ENCODE measurements at places on chromosomes 1 and 21.

- no peak for DNase-seq
Measured at GRCh38 chr21:15895142-15896106, 165.6 kb downstream of the USP25 start.

- peak; percentile 79 for DNase-seq
Measured at GRCh38 chr1:155277902-155278688, 832 bp downstream of the HCN3 start.

DNA sequence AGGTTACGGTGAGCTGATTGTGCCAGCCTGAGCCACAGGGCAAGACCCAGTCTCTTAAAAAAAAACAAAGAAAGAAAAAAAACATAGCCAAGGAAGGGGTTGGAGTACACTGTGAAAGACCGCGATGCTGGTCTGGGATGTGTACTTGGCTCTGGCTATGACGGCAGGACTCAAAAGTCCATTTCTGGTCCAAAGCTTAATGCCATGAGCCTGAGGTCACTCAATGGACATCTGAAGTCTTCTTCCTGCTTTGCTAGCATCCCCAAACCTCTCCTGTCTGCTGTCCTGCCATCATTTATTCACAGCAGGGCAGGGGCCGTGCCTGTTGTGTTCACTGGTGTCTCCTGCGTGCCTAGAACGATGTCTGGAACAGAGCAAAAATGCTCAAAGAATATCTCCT, 1.5 kb upstream of the ARHGEF10L start:
- no peak for DNase-seq

DNA sequence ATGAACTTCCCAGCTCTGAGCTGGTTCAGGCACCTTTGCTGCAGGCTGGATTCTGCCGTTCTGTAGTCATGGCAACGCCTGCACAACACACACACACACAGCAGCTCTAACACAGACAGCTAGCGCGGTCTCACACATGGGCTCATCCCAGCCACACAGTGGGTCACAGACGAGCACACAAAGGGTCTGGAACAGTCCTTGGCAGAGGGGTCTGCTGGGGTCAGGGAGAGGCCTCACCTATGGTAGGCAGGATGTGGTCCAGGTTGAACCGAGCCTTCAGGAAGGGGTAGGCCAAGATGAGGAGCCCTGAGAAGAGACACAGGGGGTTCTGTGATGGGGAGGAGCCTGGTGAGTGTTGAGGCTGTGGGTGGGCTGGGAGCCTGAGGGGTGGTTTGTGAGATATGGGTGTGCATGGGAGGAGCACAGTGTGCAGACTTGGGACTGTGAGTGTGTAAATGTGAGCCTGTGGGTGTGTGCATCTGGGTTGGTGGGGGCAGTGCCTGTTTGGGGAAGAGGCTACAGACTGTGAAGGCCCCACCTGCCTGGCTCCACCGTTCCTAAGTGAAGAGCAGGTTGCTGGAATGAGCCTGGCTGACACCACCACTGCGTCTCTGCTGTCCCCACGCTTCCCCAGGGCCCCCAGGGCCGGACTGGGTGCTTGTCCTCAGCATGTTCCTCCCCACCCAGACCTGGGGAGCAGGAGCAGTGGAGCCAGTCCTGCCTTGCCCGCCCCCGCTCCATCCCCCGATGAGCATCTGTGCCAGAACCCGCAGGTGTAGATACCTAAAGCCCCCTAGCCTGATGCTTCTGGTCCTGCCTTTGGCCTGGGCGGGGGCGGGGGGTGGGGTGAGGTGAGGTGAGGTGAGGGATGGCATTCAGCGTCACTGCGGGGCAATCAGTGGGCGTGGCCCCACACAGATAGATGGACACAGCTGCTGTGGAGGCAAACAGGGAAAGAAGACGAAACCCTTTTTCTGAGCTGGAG, 1.5 kb downstream of the KNCN start:
- peak; percentile 15 for DNase-seq

GRCh38 chr1:193019442-193020026, 39.6 kb downstream of the UCHL5 start:
- peak; percentile 1 for DNase-seq

- DNase-seq: no peak
Measured at GRCh38 chr1:225418598-225418997, 9.2 kb downstream of the LBR start.

- peak; percentile 89 for DNase-seq
Measured at GRCh38 chr21:33801424-33802405, 113.9 kb downstream of the ATP5PO start.

GRCh38 chr1:39894884-39895495, 6.7 kb downstream of the MYCL start:
- DNase-seq: no peak

- no peak for DNase-seq
Measured at GRCh38 chr1:162088281-162088969, 18.9 kb downstream of the NOS1AP start.

- no peak for DNase-seq
Measured at GRCh38 chr1:161702250-161702649, 4.8 kb upstream of the FCRLA start.

GRCh38 chr1:39795651-39796050, 7.0 kb upstream of the BMP8B start:
- no peak for DNase-seq

DNA sequence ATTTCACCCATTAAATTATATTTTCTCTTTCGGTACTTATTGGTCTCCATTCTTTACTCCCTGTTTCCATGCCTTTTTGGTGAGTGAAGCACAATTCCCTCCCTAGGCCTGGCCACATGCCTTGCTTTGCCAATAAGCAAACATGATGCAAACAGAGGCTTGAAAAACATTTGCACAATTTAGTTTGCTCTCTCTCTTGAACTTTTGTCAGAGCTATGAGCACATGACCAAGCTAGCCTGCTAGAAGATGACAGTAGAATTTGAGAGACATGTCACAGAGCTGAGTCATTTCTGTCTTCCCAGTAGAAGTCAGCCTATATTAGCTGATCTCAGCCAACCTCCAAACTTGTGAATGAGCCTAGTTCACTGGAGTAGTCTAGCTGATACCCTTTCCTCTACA, 24.6 kb downstream of the ANGPTL3 start:
- no peak for DNase-seq

DNA sequence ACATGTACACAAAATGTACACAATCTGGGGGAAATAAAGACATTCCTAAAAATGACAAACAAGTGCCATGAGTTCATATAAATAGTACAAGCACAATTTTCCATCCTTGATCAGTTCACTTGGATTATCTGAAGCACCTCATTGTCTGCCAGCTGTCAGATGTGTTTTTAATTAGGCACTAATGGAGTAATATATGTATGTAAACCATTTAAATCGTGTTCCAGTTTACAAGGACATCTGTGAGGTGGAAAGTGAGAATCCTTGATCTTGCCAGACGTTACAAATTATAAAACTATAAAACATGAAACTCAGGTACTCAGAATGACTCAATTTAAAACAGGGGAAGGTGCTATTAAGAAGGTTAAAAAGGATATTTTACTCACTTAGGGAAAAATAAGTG, 1312.2 kb downstream of the PLA2G4A start:
- peak; percentile 42 for DNase-seq

DNA sequence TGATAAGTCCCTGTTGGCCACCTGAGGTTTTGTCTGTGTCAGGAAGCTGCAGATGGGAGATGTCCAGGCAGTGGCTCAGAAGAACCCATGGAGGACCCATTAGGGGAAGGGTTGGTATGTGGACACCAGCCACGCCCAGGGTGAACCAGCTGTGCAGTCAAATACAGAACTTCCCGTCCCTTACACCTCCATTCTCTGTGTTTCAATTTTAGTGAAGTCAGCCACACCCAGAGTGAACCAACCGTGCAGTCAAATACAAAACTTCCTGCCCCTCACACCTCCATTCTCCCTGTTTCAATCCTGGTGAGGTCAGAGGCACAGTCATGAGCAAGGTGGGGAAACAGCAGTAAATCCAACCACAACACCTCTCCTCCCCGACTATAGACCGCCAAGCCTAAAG, 27.4 kb downstream of the BACE2 start:
- no peak for DNase-seq

- no peak for DNase-seq
Measured at GRCh38 chr1:176211396-176212165, 4.5 kb upstream of the COP1 start.

DNA sequence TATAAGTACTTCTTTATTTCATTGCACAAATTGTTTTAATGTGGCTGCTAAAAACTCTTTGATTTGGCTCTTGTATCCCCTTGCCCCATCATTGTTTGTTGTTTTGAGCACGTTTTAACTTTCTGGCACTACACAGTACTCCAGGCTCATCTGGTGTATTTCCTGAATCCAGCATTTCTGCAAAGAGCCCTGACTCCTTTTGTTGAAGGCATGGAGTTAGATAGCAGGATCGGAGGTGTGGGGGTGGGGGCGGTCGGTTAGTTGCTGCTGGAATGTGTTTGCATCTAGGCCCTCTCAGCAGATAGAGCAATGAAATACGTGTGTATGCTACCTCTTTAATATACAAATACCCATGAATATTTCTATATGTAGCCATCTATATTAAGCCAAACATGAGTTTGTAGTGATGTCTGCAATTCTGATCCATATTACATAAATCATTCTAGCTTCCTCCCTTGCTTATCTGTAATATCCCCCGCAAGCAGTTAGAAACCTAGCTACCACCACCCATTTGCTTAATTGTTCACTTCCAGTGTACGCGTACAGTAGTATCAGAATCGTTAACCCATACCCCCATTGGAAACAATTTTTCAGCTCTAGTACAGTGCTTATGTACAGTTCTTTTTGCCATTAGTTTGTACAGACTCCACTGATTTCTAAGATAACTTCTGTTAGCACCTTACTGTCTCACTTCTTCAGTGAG, 106.0 kb downstream of the NOS1AP start:
- no peak for DNase-seq

DNA sequence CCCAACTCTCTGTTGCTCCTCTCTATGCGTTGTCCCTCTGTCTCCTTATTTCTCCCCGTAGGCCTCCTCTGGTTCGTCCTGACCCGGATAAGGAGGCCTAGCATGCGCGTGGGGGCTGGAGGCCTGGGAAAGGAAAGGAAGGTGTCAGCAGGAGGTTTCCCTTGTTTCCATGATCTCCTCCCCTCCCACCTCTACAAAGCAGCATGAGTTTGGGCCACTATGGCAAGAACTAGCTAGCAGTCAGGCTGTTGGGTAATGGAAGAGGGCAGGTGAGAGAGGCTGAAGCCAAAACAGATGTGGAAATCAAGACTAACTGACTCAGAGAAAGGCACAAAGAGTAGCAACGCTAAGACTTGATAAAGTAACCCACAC, 687 bp upstream of the SEMA6C start:
- no peak for DNase-seq

DNA sequence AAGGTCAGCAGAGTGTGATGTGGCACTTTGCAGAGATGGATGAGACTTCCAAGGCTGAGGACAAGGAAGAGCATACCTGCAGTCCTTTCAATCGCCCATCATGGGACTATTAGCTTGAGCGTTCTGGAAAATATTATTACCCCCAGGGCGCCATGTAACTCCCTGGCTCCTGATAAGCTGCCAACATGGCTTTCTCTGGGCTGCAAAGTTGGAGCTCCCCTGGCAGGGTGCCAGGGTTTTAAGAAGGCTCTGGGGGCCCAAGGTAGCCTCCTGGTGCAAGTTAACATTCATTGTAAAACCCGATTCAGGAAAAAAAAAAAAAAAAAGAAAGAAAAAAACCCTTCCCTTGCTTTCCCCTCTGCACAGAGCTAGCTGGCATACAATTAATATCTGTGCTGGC, 196.7 kb downstream of the PBX1 start:
- DNase-seq: peak; percentile 8

DNA sequence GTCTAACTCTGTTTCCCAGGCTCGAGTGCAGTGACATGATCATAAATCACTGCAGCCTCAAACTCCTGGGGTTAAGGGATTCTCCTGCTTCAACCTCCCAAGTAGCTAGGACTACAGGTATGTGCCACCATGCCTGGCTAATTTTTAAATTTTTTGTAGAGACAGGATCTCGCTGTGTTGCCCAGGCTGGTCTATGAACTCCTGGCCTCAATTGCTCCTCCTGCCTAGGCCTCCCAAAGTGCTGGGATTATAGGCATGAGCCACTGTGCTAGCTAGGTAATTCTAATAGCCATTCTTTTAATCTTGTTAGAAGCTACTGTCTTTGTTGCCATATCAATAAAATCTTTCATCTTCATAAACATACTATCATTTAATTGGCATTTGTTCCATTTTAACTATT, 13.8 kb upstream of the MAST2 start:
- DNase-seq: no peak

DNA sequence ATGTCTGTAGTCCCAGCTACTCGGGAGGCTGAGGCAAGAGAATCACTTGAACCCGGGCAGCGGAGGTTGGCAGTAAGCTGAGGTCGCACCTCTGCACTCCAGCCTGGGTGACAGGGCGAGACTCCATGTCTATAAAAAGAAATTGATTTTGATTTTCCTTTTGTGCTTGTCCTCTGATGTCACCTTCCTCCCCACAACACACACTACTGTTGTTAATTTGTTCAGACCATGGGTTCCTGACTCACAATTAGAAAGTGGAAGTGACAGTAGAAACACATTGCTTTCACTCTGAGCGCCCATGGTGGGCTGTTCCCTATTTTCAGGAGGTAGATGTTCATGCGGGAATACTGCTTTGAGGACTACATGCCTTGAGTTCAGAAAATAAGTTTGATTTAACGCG, 165.5 kb upstream of the KCNJ6 start:
- no peak for DNase-seq

DNA sequence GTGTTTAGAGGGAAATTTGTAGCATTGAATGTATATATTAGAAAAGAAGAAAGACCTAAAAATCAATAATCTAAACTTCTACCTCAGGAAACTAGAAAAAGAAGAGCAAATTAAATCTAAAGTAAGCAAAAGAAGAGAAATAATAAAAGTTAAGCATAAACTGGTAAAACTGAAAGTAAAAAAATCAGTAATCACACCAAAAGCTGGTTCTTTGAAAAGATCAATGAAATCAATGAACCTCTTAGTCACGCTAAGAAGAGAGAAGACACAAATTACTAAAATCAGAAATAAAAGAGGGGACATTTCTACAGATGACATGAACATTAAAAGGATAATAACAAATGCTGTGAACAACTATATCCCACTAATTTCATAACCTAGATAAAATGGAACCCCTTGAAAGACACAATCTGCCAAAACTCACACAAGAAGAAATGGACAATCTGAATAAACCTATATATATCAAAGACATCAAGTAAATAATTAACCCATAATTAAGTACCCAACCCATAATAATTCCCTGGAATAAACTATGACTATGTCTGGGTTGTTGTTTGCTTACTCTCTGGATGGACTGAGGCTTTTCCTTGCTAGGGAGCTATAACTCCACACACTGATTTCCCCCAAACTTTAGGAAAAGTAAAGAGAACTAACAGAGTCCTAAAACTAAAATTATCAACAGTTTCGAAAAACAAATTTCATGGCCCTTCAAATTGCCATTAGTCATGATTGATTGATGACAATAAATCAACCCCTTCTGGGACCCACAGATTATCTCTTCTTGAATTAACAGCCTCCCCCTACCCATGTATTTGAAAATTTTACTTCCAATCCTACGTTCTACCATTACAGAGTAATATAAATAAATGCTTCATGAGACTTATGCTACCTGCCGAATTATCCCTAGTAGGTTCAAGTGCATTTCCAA, 2.8 kb upstream of the CDC73 start:
- no peak for DNase-seq

DNA sequence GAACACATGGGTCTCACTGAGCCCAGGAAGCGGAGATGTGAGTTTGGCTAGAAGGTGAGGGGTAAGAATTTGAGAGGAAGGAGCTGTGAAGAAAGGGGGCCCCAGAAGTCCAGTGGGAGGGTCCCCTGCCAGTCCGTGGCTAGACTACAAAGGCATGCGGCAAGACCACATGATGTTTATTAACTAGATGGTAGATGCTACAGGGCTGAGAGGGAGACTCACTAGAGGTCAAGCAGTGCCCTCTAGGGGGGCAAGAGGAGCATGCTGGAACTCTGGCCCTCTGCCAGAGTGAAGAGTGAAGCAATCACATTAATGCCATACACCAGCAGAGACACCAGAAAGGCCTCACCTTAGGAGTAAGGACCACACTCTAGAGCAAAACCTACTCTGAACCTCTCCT, 12.2 kb downstream of the KIAA0319L start:
- peak; percentile 16 for DNase-seq
